Hypothalamus (tissue), 51 donors: ENCODE measurements at places on chromosomes 2 and 18.

DNA sequence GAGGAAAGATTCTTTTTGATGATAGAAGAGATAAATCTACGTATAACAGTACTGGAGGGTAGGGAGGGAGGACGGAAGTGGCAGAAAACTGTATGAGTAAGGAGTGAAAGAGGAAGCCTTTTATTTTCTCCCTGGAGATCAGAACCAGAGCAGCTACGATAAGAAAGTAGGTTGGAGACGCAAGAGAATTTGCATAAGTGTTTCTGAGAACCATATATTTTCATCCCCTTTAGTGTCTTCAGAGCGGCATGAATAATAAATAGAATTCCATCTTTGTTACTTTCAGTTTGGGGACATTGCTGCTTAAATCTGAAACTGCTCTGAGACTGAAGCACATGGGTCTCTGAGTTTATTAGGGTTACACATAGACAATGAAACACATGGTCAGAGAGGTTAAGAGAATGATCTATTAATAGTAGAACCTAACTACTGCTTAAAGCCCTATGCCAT, 230.2 kb upstream of the TNP1 start:
- DNase-seq = no peak

DNA sequence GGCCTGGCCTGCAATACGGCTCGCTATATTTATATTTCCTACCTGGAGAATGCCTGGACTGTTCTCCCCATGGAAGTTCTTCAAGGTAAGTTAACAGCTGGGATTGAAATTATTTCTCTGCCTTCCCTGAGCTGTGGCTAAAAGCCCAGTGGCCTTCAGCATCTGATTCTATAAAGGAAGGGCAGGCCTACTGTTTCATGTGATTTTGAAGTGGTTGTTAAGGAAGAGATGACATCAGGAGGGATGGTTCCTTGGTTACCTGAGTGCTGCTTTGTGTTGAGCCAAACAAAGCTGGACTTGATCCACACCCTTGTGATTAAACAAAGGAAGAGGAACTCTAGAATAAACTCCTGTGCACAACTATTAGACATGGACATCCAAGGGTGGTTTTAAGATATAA, 61.6 kb downstream of the MFSD6 start:
- DNase-seq = no peak

GRCh38 chr2:85540133-85540648, 1.2 kb downstream of the MAT2A start:
- DNase-seq = no peak

GRCh38 chr2:46196871-46197462, 100.2 kb upstream of the EPAS1 start:
- DNase-seq = no peak

GRCh38 chr18:49022311-49023161, 71.8 kb upstream of the SMAD7 start:
- DNase-seq = no peak

- no peak for DNase-seq
Measured at GRCh38 chr18:46226461-46226860, 122.3 kb downstream of the HAUS1 start.
